ENCODE measurements at places on chromosomes 16 and 17.

GRCh38 chr16:79597277-79598062 lies 3.1 kb downstream of the MAF start:
- no peak for DNase-seq

DNA sequence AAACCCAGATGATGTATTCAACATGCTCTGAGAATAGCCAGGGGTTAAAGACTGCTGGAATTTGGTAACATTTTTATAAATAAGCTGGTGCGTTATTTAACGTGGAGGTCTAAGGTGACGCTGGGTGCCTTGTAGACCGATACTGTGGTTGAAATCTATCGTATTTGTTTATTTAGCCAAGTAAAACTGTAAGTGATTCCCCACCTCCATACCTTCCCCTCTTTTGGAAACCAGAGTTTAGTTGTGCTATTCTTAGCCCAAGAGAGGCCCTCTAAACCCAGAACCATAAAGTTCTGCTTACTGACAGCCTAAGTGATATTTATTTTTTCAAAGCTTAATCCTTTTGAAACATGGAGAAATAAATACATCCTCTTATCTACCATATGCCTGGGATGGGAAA lies 744.5 kb downstream of the WWOX start:
- no peak for DNase-seq

- DNase-seq = no peak
These were observed 16.7 kb upstream of the BAIAP2 start for GRCh38 chr17:81018044-81018802.

GRCh38 chr16:8716052-8716451 lies 41.6 kb downstream of the ABAT start:
- no peak for DNase-seq

DNA sequence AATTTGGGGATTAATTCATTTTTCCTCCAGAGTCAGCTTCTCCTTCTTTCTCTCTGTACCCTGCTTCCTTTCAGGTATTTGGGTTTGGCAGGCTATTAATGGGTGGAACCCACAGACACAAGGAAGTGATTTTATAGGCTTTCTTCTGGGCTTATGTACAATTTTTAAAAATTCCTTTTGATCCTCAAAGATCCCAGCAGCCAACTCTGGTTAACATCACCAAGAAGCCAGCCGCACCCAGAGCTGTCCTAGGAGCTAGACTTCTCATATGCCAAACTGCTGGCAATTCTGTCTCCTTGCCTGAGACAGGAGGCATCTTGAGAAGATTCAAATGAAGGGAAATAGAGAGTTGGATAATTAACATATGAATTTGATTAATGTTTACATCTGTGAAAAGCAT lies 47.2 kb upstream of the ELAC2 start:
- no peak for DNase-seq

- no peak for DNase-seq
These were observed 4.5 kb downstream of the CFAP119 start for GRCh38 chr16:30757316-30757715.

DNA sequence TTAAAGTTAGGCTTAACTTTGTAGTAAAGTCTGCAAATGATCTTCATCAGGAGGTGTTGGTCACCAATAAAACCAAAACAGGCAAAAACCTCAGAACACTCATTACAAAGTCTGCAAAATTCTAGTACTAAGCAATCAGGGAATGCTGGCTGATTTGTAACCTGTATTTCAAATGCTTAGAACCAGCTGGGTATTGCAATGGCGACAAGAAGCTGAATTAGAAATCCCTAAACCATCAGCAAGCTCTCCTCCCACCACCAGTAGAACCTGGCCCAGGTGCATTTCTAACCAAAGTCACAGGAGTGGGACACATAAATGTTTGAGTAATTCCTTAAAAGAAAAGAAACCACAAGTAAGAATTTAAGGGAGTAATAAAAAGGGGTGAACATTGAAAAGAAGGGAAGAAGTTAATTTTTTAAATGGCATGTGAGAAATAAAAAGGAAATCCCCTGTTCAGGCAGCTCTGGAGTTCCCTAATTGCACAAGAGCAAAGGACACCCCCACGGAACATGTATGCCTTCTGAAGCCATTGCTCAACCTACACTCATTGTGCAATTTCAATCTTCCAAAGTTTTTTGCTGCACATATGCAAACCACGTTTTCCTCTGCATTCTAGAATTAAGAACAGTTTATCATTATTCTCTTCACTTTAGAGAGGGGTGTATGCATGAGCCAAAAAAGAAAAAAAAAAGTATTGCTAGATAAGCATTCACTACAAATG lies 102.9 kb downstream of the HIC1 start:
- no peak for DNase-seq

GRCh38 chr16:89826531-89827382 lies 1.5 kb upstream of the SPIRE2 start:
- DNase-seq = no peak

GRCh38 chr17:43946781-43947180 lies 4.5 kb upstream of the PPY start:
- no peak for DNase-seq

DNA sequence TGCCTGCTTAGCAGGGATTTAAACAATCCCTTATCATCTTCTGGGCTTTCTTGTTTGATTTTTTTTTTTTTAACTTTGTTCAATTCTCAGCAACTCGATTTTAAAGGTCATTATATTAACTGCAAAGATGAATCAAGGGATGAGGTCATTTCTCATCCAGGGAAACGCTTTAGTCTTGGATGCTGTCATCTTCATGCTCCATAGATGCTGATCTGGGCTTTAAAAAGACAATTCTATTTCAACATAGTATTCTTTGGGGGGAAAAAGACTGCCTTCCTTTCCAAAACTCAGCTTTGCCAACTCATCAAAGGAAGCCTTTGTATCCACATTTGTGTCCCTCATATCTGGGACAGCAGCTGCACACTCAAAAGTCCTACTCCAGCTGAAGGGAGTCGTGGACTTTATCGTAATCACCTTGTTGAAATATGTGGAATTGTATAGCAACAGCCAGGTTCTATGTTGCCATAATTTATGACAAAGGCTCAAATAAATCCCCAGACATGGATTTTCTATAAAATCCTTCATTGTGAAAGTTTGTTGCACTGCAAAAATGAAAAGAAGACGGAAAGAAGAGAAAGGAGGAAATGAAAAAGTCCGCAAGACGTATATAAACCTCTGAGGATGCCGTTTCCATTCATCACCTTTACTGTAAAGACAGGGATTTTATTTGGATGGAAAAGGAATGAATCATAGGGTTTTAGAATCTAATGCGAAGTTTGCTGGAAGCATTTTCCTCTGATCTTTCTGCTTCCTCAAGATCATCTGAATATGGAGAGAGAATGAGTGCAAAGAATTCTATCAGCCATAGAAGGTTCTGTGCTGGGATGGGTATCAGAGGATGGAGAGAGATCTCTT lies 48.6 kb upstream of the XYLT1 start:
- DNase-seq = no peak

DNA sequence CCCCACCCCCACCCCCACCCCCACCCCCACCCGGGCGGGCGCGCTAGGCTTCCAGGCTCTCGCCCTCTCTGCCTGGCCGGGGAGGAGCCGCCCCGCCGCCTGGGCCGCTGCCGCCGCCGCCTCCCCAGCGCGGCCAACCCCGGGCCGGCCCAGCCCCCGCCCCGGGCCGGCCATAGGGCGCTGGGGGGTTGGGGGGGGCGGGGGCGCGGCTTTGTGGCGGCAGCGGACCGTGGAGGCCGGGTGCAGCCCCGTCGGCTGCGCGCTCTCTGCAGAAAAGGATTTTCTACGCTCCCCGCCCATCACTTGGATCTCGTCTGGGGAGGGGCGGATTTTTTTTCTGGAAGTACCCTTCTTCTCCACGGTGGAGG lies 230.9 kb downstream of the MRTFB start:
- DNase-seq = no peak

GRCh38 chr17:22221344-22221743 lies 529.0 kb downstream of the KCNJ18 start:
- no peak for DNase-seq

DNA sequence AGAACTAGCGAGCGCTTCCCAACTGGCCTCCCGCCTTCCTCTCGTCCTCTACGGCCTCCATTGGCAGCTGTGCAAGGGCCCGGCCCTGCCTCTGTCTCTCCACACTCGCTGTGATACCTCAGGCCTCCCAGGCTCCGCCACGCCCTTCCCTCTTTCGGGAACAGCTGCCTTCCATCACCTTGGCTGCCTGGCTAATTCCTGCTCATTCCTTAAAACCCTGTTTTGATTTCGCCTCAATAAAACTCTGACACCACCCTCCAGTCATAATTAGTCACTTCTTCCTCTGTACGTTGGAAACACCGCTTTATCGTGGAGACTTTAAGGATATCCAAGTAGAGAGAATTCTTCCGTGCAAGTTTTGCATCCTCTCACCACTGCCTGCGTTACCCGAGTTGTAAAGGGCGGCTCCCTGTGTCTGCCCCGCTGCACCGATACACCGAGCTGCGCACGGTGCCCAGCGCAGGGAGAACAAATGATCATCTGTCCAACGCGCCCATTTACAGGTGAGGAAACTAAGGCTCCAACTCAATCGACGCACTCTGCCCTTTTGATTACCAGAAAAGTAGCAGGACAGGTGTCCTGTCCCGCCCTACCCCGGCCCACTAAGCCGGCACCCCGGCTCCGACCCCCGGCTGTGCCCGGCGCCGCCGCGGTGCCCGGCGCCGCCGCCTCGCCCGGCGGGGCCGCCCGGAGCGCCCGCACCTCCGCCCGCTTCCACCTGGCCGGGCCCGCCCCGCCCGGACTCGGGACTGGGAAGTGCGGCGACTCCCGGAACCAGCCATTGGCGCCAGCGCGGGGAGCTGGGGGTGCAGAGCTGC lies 139.7 kb downstream of the SEC14L1 start:
- no peak for DNase-seq

GRCh38 chr16:25692351-25692741 lies 587 bp downstream of the HS3ST4 start:
- DNase-seq = no peak

DNA sequence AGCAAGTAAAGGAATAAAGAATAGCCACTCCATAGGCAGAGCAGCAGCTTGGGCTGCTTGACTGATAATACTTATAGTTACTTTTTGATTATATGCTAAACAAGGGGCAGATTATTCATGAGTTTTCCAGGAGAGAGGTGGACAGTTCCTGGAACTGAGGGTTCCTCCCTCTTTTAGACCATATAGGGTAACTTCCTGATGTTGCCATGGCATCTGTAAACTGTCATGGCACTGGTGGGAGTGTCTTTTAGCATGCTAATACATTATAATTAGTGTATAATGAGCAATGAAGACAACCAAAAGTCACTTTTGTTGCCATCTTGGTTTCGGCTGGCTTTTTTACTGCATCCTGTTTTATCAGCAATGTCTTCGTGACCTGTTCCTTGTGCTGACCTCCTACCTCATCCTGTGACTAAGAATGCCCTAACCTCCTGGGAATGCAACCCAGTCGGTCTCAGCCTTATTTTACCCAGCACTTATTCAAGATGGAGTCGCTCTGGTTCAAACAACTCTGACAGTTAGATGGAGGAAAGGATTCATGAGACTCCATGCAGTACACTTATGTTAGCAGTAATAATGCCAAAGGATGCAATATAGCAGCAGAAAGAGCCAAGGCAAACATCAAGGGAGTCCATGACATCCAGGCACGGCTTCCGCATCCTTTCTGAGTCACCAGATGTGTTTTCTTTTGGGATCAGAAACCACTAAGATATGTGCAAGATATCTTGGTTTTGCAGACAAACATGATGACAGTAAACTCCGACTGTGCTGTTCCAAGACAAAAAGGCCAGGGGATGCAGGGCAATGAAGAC lies 55.8 kb upstream of the B4GALNT2 start:
- DNase-seq = no peak

GRCh38 chr16:50270510-50271147 lies 4.3 kb downstream of the ADCY7 start:
- no peak for DNase-seq

DNA sequence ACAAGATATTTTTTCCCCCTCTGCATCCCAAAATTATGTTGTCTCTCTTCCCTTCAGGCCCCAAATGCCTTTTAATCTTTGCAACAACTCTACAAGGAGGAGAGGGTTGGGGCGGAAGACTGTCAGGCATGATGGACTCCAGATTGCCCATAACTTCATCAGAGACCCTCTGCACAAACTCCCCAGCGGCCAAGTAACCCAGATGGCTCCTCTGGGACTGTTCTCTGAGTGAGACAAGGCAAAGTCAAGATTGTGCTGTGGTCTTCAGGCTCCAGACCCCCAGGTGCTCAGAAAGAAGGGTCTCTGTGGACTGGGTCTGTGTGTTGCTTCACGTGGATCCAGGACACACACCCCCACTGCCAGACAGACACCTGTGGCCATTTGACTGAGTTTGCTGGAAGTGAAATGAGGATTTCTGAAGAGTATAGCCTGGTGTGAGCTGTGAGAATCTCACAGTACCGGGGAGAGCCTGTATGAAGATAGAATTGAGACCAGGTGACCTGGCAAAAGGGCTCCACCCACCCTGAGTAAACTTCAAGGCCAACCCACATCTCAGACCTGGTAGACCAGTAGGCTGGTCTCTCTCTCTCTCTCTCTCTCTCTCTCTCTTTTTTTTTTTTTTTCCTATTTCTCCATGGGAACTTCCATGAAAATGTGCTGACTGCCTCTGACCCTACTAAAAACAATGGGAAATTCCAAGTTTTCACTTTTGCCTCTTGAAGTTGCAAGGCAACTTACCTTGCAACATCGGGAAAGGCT lies 354.1 kb downstream of the SOX9 start:
- DNase-seq = no peak

DNA sequence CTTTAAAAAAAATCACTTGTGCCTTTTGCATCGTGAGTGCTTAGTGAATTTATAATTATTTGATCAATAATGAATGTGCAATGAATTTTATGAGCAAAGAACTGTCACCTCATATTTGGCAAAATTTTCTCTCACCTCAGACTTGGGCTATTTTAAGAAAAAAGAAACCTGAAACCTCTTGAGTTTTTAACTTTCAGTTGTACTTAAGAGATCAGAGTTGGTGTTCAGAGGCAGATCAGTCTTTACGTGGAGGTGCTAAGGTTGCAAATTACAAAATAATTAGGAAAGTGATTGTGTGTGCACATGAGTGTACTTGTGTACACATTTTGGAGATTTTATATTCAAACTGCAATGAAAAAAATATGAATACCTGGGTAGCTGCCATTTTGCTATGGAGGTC lies 218.7 kb upstream of the RBFOX1 start:
- no peak for DNase-seq

DNA sequence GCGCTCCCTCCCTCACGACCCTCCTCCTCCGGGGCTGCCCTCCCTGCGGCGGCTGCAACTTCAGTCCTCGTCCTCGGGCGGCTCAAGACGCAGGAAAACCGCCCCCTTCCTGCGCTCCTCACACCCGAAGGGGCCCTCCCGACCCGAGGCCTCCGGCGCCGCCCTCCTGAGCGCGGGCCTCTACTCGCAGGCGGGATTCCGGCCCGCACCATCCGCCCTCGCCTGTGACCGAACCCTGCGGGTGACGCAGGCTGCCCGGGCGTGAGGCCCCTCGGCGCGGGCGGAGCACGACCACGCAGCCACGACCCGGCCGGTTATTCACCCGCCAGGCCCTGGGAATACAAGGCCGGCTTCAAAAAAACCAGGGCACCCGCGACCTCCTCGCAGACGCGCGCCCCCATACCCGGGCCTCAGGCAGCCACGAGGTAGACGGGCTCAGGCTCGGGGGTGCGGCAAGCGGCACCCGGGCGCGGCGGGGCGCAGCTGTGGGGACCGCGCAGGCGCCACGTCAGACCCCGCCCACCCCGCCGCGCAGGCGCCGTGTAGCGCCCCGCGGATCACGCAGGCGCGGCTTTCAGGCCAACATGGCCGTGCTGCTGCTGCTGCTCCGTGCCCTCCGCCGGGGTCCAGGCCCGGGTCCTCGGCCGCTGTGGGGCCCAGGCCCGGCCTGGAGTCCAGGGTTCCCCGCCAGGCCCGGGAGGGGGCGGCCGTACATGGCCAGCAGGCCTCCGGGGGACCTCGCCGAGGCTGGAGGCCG lies at the start of gene SPG7:
Gene SPG7, plus strand, starts transcription at position 570 of the 757 bp plus-strand sequence. Its CDS starts 15 bp downstream, at position 585.
- no peak for DNase-seq

Data from iPS DF 19.7 (cell line).